Stimulated activated CD4-positive, alpha-beta T cell treated with anti-CD3 and anti-CD28 coated beads, Interleukin-4, amount 100 ng/mL, for 4 hours (primary cell): ENCODE measurements at places on chromosomes 13 and 19.

DNA sequence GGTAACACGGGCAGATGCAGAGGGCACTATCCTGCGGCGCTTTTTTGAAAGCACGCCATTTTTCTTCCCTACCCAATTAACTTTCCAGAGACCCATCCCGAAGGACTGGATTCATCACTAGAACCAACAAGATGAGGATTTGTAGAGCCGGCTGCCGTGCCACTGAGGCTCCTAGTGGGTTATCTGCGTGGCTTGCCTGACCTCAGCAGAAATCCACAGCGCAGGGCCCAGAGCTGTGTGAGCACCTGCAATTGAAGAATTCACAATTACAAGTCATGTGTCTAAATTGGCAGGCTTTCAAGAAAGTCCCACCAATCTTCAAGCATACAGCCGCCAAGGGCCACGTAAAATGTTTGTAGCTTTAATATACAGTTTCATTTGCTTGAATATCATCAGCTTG lies 75.5 kb downstream of the ALOX5AP start:
- no peak for DNase-seq

DNA sequence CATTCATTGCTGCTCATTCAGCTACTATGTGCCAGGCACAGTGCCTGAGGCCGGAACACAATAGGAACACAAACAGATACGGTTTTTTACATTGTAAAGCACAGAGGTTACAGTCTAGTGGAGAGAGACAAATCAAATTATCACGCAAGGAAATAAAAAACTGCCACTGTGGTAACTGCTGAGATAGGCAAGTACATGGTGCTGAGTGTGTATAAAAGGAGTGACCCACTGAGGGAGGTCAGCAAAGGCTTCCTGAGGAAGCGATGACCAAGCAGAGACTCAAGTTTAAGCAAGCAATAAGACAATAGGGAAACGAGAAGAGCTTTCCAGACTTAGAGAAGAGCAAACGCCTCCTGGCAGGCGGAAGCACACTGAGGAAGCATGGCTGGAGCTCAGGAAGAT lies 56.4 kb downstream of the NUFIP1 start:
- DNase-seq, result no peak

DNA sequence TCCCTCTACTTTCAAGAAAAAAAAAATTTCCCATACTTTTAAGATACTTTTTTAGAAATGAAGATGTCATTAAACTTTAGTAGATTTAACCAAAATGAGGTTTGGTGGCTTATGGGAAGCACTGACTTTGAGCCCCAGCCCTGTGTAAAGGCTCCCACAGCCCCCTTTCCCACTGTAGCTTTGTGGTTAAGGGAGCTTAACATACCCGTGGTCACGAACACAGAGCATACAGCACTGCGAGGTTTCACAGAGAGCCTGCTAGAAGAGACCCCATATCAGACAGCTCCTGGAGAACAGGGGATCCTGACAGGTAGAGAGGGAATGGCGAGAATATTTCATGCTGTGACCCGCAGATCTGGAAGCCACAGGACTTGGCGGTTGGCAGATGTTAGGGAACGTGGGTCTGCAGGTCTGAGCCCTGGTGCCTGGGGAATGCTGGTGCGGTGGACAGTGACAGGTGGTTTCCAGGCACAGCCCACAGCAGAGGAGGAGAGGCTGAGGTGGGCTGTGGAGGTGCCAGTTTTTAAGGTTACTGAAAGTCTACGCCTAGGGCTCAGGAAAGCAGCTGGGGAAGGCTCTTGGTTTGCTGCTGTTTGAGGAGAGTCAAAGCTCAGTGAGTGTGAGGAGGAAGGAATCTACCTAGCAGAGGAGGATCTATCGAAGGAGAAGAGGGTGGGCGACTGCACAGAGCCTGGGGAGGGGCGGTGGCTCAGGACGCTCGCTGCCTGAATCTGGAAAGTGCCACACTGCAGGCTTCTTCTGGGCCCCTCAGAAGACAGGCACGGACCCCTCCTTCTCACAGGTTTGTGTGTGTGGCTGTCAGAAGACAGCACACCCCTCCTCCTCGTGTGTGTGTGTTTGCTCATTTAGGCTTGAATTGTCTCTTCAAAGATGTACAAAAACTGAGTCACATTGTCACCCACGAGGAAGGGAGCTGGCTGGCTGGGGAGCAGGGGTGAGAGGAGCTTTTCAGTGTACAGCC lies 49.9 kb downstream of the SLC7A9 start:
- DNase-seq, result no peak

DNA sequence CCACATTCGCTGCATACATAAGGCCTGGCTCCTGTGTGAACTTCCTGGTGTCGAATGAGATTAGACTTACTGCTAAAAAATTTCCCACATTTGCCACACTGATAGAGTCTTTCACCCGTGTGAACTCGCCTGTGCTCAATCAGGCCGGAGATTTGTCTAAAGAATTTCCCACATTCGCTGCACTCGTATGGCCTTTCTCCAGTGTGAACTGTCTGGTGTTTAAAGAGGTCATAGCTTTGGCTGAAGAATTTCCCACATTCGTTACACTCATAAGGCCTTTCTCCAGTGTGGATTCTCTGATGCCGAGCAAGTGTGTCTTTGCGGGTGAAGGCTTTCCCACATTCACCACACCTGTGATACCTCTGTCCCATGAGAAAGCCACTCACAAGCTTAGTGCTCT lies 6.5 kb downstream of the ZNF671 start:
- DNase-seq, result no peak

DNA sequence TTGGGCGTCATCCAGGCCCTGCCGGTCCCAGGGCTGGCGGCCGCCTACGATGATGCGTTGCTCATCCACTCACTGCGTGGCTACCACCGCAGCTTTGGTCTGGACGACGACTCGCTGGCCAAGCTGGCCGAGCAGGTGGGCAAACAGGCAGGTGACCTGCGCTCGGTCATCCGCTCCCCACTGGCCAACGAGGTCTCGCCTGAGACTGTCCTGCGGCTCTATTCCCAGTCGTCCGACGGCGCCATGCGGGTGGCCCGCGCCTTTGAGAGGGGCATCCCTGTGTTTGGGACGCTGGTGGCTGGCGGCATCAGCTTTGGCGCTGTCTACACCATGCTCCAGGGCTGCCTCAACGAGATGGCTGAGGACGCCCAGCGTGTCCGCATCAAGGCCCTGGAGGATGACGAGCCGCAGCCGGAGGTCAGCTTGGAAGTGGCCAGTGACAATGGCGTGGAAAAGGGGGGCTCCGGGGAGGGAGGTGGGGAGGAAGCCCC lies 3.5 kb downstream of the IRGC start:
- no peak for DNase-seq

DNA sequence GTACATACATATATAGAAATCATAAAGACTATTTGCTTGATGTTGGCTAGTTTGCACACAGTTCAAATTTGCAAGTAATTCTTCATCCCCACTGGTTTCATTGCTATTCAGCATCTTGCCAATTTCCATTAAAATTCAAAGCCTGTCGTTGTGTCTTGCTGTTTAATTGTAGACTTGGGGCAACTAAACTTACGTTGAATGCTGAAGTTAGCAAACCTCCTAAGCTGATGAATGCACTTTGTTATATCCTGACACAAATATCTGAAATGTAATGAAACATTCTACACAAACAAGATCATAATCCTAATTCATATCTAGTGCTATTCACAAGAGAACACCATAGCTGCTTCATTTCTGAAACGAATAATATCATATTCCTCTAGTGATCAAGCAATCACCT lies 381.2 kb downstream of the ITGBL1 start:
- DNase-seq, result no peak

GRCh38 chr19:47792616-47793015 lies 11.7 kb downstream of the TPRX1 start:
- no peak for DNase-seq
